ENCODE measurements at places on chromosomes 5 and 9.

GRCh38 chr9:127368852-127369402 is 28.0 kb upstream of the SLC2A8 start:
- no peak for DNase-seq

DNA sequence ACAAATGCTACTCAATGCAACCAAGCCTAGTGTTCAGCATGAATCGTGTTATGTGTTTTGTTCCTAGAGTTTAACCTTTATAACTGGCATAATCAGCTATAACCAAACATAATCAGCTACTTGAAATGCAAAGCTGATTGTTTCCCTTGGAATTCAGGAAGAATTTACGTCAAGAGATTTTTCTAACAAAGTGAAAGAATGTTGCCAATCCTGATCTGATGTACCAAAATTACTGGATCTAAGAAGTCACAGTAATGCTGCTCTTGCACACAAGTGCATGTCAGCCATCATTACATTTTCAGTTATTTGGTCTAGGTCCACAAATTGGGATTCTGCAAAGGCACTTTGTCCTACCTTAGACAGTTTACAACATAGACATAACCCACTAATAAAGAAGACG is 662.3 kb upstream of the SEMA6A start:
- no peak for DNase-seq

GRCh38 chr5:34978681-34979080 is 49.3 kb downstream of the DNAJC21 start:
- no peak for DNase-seq

DNA sequence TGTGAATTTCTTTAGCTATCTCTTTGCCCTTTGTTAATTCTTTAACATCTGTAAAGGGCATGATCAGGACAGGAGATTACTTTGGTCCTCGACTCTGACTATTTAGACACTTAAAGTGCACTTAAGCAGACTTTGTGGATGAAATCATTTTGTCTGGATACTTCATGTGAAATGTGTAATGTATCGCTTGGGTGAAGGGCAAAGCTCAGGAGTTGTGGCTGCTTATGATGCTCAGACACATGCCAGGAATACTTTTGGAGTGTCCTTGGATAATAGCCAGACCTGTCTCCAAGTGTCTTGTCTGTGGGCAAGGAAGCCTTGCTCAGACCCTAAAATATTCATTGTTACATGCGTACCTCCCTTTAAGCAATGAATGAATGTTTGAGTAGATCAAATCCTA is 87.8 kb downstream of the RAI14 start:
- DNase-seq = no peak

- DNase-seq = no peak
These were observed 45.1 kb downstream of the BNC2 start for GRCh38 chr9:16825331-16825725.

GRCh38 chr5:140345919-140346347 is 470 bp downstream of the HBEGF start:
- DNase-seq = no peak

DNA sequence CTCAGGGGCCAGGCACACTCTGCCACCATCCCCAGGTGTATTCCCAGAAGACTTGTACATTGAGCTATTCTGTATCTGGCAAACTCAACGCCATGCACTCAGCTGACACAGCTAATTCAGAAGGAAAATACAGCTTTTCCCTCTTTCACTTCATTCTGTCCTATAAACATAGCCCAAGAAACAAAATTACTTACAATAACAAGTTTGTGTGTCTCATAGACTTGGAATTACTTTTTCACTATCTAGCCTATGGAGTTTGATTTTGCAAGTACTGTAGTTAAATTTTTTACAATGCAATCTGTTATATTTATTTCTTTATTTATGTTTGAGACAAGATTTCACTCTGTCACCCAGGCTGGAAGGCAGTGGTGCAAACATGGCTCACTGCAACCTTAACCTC is 125.1 kb upstream of the KLF9 start:
- no peak for DNase-seq

DNA sequence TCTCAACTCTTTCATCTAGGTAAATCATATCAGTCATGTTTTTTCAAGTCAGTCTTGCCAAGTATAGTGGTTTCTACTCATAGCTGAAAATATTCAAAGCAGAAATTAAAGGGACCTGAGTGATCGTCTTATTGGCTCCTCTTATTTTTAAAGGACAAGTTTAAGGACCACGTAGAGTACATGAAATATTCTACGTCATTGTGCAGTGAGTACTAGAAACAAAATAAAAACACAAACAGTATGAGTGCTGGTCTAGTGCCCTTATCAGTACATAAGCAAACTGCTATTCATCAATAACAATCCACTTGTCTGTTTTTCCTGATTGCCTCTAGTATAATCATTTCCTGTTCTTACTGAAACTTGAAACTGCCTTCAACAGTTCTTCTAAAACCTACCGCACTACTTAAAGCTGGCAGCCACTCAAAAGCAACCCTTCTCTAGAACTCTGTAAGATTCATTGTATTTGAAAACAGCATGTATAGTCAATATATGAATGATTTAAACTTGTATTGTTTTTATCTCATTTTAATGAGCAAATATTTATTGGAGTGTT is 853.7 kb downstream of the TAF11L14 start:
- DNase-seq = no peak

GRCh38 chr9:99414321-99414720 is 192.2 kb downstream of the SEC61B start:
- no peak for DNase-seq

DNA sequence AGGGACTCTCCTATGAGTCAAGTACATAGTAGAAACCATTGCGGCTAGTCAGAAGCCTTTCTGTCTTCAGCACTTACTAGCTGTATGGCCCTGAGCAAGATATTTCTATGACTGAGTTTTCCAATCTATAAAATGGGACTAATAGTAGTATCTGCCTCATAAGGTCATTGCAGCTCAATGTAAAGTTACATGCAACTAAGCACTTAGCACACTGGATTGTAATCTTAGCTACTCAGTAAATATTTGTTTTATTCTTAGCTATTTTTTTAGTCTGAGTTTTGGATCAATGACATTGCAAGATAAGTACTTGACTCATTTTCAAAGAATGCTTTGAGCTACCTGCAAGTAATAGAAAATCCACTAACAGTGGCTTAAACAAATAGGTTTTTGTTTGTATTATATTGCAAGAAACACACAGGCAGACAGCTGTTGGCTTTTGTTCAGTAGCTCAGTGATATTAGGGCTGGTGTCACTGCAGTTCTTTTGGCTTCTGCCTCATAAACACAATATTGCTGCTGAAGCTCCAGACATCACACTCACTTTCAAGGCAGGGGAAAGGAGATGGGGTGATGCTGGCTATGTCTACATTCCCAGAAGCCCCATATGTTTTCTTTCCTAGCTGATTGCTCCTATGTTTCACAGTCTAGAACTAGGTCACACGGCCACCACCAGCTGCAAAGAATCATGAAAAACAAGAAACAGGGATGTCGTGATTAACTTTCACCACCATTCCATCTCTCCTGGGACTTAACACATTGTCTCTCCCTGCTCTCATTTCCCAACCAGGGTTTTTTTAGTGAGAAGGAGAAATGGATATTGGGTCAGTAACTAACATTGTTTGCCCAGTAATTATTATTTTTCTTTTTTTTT is 26.9 kb upstream of the FAT2 start:
- no peak for DNase-seq
